Activated CD4-positive, alpha-beta T cell treated with anti-CD3 and anti-CD28 coated beads, Interleukin-2, Interleukin-6, amounts not matched to agents 100 ng/mL and 50 ng/mL, durations not matched to agents 16 hours and 8 hours (primary cell): ENCODE measurements at places on chromosomes 3 and 15.

DNA sequence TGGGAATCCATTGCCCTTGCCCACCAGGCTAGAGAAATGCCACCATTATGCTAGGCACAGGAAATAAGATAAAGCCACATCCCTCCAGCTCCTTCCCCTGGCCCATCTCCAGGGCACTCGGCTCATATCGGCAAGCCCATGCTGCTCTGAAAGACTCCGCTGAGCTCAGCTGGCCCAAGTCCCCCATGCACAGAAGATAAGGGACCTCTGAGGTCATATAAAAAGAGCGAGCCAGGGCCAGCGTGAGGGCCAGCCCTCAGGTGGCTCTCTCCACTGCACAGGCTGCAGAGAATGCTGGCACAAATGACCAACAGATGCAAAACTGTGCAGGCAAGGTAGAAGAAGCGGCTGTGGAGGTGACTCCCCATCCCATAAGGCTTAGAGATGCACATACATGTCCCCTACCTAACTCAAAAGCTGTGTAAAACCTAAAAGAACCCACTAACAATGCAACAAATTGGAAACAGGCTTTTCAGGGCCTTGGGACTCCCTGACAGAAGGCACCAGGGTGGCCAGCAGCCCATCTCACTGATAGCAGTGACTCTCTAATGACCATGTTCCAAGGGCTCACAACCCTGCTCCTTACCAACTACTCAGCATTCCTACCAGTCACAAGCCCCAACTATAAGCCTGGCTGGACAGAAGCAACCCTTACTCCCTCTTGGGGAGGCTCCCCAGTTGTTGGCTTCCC, 3.0 kb downstream of the RAB6B start:
- no peak for DNase-seq

GRCh38 chr15:69719527-69720240, 267.1 kb downstream of the RPLP1 start:
- DNase-seq = peak; percentile 82

- DNase-seq = no peak
Observed at GRCh38 chr15:38512901-38513300, 51.7 kb downstream of the RASGRP1 start.

GRCh38 chr3:43046583-43046982, 59.3 kb downstream of the POMGNT2 start:
- no peak for DNase-seq

DNA sequence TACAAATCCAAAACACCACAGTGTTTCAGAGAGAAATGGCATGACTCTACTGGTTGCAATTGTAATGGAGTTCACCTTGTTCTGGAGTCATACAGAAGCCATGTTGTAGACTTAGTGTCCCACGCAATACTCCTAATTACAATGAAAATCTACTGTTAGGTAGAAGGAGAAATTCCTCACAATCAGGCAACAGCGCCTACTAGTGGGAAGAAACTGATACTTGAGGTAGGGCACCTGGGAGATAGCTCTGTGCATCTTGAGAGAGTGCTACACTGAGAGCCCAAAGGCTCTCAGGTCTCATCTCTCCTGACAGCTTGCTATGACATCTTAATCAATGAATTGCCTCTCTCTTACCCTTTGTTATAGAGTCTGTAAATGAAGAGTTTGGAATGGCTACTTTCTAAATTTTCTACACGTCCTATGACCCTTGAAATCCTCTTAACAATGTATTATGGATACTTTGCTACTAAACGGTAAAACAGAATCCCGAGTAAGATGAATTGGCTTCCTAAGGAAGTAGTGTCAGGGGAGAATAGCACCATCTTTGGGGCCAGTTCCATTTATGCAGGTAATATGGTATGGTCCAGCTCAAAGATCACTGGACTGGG, 422.7 kb upstream of the TPRG1 start:
- peak; percentile 51 for DNase-seq

GRCh38 chr3:192130534-192131132, 596.7 kb downstream of the FGF12 start:
- DNase-seq = peak; percentile 44

DNA sequence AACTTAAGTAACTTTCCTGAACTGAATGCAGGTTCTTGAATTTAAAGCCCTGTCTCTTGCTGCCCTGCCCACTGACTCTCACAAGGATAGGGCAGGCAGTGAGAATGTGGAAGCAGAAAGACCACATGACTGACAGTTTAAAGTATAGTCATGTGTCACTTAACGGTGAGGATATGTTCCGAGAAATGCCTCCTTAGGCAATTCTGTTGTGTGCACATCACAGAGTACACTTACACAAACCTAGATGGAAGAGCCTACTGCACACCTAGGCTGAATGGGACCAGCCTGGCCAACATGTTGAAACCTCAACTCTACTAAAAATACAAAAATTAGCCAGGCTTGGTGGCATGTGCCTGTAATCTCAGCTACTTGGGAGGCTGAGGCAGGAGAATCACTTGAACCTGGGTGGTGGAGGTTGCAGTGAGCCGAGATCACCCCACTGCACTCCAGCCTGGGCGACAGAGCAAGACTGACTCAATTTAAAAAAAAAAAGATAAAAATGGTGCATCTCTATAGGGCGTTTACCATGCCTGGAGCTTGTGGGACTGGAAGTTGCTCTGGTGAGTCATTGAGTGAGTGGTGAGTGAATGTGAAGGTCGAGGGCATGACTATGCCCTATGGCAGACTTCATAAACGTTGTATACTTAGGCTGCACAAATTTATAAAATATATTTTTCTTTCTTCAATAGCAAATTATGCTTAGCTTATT, 18.9 kb upstream of the COPG1 start:
- DNase-seq = peak; percentile 86

- DNase-seq = no peak
Observed at GRCh38 chr15:58773024-58773423, 1.9 kb downstream of the MINDY2 start.

DNA sequence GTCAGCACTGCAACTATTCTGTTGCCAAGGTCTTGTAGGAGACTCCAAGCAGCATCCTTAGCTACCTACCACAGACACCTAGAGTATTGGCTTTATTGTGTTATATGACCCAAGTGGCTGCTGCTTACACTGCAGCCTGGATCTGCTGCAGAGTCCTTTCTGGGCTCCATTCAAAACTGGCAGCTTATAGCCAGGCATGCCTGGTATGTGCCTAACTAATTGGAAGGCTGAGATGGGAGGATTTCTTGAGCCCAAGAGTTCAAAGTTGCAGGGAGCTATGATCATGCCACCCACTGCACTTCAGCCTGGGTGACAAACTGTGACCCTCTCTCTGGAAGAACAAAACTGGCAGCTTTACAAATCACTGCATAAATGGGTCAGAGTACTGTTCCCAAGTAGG, 8.6 kb downstream of the NDUFB4 start:
- no peak for DNase-seq

GRCh38 chr3:139132976-139133375, 88.3 kb upstream of the PRR23C start:
- DNase-seq = no peak

DNA sequence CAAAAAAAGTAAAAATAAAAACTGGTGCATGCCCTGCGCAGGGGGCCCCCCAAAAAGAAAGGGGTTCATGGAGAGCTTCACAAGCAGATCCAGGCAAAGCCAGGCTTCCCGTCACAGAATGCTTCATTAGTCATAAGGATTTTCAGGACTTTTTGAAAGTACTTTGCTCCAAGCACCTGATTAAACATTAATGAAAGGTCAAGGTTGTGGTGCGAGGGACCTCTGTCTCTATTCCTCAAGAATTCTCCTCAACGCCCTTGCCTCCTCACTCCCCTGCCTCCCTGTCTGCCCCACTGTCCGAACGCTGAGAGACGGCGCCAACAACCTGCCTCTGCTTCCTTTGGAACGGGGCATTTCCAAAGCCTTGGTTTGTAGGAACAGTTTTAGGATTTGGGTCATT, 240.1 kb upstream of the IGF1R start:
- no peak for DNase-seq

DNA sequence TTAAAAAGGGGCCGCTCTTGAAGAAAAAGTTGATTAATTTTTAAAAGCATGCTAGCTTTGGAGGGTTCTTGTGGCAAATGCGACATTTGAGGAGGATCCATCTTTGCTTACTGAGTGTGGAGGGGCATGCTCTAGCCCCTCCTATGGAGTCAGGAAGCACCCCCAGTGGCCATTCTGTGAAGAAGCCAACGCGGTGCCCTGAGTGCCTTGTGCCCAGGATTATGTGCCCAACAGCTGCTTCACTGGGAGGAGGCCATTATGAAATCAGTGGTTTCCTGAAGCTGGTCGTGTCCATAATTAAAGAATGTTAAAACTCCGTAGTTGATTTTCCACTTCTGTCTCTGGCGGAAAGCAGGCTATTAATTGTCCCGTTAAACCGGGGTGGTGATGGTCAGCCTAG, 69.1 kb upstream of the TNFAIP8L3 start:
- no peak for DNase-seq

DNA sequence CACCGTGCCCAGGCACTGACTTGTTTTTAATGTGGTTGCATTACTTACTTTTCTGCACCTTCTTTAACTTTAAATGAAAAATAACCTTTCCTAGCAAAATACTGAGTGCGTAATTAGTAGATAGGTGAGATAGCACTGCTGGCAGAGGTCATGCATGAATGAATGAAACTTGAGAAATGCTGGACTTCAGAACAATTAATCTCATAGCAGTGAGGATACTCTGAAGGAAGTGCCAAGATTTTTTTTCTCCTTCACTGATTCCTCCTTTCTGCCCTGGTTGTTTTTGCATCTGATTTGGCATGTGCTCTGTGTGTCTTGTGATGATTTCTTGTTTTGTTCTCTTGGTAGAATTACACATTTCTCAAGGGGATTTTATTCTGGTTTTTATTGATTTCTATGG, 378.9 kb downstream of the PTPRG start:
- DNase-seq = no peak

DNA sequence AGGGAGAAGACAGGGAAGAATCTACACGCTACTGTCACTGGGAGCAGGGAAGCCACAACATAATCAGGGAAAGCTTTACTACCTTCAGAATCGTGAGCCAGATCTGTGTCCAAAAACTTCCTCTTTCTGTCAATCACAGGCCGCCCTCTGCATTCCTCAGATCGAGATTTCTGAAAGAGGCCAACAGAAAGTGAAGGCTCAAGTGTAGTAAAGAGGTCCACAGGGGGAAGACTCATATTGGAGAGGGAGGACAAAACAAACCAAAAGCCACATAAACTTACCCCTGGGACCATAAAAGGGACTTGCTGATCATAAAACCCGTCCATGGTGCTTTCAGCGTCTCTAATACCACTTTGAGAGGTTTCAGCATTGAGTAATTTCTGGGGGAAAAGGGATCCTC, 3.3 kb downstream of the ETV5 start:
- DNase-seq = no peak

GRCh38 chr3:38009807-38010591, 19.4 kb downstream of the VILL start:
- DNase-seq = no peak

DNA sequence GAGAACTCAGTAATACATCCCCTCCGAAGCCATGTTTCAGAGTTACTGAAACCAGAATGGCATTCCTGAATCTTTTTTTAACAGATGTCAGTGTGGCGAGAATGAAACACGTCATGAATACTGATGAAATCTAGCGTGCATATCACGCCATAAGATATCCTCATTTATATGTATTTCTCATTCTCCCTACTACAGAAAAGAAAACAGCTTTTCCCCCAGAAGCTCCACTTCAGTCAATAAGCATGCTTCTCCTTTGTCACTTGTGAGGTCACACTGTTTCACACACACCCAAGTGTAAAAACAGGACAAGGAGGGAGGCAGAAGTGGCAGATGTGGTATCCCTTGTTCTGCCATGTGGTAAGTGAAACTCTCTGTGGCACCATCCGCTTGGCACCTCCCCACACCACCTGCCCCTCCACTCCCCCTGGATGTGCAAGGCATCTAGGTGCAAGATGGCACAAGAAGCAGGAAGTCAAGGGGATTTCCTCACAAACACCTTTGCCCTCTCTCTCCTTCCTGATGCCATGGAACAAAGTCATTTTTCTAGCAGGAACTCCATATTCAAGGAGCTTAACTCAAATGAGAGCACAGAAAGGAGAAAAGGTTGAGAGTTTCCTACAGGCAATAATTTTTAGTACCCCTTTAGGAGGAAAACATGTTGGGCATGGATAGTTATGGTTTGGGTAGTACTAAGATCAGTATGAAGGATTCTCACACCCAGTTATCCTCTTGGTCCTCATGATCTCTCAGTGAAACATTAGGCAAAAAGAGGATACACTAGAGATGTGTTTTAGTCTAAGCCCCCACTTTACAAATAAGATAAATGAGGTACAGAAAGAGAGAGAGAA, 47.5 kb upstream of the FRMD4B start:
- DNase-seq = peak; percentile 70

DNA sequence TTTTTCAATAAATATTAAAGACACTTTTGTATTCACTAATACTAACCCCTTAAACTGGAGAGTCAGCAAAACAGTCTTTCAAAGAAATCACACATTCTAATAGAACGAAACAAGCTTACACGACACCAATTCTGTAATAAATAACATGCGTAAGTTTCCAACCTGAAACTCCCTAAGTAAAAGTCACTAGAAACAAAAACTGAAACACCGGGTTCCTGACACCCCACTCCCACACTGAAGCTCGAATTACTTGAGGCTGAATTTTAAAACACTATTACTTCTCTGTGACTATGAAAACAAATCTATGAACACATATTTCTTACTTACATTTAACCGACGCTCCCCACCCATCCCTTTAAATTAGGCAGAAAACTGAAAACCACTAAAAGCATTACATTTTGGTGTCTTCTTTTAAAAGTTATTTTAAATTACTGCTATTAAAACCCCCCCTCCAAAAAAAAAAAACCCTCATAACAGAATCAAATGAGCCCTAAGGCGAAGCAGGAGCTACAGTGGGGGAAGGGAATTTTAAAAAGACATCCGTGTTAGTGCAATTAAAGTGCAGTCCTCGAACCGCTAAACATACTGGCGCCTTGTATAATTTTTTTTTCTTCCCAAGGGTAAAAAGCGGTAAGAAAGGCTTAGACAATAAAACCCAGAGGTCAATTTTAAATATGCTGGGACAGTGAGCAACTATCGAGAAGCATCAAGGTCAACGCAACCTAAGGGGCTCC, 878 bp downstream of the SPPL2A start:
- peak; percentile 66 for DNase-seq

- no peak for DNase-seq
Observed at GRCh38 chr3:42056840-42057239, 34.3 kb upstream of the TRAK1 start.

- no peak for DNase-seq
Observed at GRCh38 chr3:43015991-43016865, 37.1 kb downstream of the GASK1A start.

- no peak for DNase-seq
Observed at GRCh38 chr3:128335621-128336296, 130.9 kb downstream of the DNAJB8 start.

DNA sequence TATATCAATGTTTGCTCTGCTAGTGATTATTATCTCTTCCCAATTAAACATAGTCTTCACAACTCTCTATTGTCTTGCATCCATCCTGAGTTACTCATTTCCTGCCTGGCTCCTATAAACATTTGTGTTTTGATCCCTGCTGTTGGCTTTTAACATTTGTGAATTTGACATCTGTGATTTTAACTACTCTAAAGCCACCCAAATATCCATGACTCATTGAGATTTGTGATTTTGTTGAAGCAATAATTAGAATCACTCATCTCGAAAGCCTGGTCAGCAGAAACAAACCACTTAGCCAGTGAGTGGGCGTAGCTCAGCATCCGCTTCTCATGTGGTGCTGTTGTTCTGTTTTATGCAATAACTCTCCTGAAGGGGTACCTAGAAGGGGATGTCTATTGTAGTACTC, 174.3 kb upstream of the ZBTB20 start:
- no peak for DNase-seq

GRCh38 chr3:59082106-59082505, 32.3 kb upstream of the CFAP20DC start:
- no peak for DNase-seq
